ENCODE measurements at places on chromosomes 4 and X.
A peak's percentile ranks its signal among the peaks of the same experiment; 100 is the strongest.

- DNase-seq, result no peak
These were observed 735.4 kb downstream of the FSTL5 start for GRCh38 chr4:161428180-161428965.

DNA sequence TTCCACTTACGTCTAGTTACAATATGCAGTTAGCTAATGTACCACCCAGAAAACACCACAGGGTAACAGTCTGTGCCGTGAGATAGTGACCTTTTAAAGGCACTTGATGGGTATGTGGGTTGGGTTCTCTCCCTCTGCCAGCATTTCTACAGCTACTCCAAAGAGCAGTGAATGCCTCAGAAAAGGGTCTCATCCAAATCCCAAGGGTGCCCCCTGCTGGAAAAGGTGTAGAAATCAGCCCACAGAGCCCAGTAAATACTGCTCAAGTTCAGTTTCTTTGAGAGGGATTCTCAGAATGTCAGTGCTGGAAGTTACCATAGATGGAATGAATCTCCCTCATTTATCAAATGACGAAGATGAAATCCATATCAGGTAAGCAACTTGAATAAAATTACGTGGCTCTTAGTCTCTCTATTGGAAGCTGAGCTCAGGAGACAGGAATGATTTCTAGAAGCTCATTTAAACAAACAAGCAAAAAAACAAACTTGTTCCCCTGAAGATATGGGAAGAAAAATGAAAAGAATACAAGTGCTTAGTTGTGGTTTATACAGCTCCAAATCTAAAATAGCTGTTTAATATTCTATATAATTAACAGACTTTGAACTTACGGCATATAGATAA is 9.5 kb downstream of the RNF175 start:
- peak; percentile 51 for DNase-seq

GRCh38 chrX:154002215-154002719 is 17.4 kb downstream of the IRAK1 start:
- no peak for DNase-seq

- no peak for DNase-seq
These were observed 61.4 kb downstream of the PAPSS1 start for GRCh38 chr4:107658400-107659336.

DNA sequence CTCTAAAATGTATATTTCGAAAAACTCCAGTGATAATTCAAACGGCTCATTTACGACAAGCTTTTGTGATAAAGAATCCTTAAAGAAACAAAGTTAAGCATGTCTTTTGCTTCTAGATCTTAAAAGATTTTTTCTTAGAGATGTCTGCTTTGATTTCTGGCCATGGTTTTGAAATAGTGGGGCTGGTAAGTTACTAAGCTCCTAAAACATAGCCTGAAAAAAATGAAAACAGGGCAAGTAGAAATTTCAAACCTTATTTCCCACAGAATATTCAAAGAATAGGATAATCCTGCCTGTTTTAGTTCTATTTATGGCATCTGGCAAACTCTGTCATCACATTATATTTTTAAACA is 318.3 kb downstream of the ARHGAP24 start:
- DNase-seq, result no peak

DNA sequence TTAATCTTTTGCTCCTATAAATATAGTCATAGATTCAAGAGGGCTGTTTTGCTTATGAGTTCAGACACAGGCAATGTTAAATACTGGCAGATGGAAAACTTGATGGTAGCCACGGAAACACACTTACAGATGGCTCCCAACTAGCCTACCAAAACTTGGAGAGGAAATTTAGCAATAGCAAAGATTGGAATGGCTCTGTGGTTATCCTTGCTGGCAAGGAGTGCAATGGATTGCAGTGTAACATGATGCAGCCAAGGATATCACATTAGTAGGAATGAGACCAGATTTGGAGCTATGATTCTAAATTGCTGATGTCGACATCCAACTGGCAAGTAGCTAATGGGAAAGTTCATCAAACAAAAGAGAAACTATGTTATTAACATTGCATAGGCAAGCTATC is 791.0 kb upstream of the DIAPH2 start:
- no peak for DNase-seq

GRCh38 chr4:23084559-23085248 is 392.0 kb downstream of the GBA3 start:
- DNase-seq, result no peak

GRCh38 chr4:62544428-62544827 is 1344.3 kb downstream of the ADGRL3 start:
- DNase-seq, result no peak

DNA sequence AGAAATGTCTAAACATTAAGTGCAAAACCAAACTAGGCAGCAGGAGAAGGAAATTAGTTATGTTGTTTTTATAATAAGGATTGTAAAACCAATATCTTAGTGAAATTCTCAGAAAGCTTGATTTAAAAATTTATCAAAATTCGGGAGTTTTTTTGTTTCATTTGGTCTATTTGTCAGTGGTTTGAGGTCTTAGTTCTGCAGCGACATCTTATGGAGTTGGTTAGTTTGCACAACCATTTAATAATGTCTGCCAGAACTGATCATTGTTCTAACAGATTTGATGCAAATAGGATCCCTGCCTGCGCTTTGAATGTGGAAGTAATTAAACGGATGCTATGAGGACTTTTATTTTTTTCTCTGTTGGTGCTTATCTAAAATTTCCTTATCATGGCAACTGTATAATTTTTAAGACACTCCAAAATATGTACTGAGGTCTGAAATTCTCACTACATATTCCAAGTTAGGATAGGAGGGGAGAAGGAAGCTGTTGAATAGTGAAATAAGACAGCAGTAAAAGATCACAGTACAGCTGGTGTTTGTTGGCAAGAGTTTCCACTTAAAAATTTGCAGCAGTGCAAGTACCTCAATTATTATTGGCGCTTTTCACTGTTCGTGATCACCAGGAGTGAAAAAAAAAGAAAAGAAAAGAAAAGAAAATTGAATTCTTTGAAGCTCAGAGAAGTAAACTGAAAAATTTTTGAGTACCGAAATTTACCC is 2521.4 kb downstream of the ARAP2 start:
- no peak for DNase-seq

DNA sequence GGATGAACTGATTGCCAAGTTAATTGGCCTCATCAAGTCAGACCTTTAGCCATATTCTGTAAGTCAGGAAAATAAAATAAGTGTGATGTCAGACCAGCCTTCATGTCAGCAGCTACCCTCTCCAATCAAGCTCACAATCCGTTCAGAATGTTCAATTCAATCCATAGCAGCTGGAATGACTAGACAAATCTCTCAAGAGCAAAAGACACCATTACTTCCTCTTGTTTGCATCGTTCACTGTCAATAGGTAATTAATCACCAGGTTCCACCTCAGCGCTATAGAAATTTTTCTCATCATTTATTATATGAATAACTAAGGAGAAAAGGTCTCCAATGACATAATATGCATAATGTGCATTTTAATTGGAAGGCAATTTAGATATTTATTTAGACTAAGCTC is 321.0 kb upstream of the GRIA3 start:
- no peak for DNase-seq

DNA sequence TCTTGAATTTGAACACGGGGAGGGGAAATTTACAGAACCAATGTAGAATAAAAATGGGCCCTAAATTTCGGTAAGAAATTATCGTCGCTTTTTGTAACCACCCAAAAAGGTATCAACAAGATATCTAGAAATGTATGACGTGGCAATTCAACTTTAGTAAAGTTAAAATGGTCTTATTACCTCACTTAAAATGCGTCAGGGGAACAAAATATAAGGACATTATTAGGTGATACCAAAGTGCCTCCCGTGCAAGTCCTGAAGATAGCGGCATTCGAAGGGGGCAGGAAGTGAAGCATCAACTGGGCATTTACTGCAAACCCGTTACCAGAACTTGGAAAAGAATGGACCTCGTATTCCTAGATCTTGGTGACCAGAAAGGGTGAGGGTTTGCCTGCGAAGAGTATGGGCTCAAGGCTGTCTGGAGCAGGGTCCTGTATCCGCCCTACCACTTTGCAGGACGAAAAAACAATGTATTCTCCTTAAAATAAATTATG is 980 bp downstream of the AP1S2 start:
- no peak for DNase-seq

DNA sequence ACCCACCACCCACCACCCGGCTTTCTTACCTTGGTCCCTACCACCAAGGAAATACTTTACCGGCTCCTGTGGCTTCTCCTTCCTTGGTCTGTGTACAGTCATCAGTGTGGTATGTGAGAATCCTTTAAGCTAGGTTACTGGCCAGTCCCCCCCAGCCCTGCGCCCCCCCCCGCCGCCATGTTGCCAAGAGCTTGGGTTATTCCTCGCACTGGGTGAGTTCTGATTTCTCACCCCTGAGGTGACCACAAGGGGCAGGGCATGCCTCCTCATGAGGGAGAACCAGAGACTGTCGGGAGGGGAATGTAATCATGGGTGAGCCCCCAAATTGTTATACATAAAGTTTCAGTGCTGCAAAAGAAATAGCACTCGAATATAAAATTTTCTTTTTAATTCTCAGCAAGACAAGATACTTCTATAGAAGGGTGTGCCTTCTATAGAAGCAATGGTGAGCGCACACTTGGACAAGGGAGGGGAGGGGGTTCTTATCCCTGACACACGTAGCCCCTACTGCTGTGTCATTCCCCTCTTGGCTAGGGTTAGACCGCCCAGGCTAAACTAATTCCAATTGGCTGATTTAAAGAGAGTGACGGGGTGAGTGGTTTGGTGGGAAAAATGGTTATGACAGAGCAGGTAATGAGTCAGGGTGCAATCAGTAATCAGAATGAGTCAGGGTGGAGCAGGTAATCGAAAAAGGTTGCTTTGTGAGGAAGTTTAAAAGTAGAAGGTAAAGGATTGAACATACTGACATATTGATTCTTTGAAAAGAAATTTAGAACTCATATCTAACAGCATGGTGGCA is 133.2 kb downstream of the KDM6A start:
- DNase-seq, result no peak

DNA sequence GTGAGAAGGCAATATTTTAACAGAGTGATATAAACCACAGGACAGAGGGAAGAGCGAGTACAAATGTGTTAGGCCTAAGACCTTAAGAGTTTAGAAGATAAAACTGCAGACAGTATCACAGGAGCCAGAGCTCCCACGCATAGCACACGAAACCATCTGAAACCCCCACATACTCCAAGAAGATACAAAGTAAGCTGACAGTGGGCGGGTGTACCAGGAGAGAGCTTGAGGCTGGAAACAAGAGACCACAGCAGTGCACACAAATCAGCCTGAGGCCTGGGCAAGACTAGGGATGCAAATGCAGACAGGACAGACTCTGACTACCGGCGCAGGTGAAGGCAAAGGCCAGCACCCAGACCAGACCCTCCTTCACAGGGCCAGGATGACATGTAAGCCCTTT is 54.1 kb upstream of the ARHGAP24 start:
- no peak for DNase-seq

GRCh38 chrX:105738162-105738561 is 84.2 kb upstream of the NRK start:
- DNase-seq, result no peak

DNA sequence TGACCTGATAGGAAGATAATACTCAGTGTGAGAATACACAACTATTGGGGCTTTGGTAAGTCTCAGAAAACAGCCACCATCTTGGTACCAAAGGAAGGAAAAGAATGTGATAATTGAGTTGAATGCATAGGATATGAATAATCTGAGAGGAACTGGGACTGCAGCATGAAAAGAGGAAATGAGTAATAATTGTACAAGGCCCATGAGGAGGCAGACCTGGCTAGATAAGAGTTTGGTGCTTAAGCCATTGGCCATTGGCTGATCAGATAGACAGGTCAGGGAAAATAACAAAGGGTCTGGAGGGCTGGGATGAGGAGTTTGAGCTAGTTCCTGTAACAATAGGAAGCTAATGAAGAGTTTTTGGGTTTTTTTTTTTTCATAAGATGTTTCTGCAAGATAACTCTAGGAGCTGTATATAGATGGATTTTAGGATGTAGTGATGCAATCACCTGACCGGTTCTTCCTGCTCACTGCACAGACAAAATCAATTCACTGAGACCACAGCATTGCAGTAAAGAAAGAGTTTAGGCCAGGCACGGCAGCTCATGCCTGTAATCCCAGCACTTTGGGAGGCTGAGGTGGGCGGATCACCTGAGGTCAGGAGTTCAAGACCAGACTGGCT is 5.3 kb upstream of the TRMT2B start:
- DNase-seq, result no peak

DNA sequence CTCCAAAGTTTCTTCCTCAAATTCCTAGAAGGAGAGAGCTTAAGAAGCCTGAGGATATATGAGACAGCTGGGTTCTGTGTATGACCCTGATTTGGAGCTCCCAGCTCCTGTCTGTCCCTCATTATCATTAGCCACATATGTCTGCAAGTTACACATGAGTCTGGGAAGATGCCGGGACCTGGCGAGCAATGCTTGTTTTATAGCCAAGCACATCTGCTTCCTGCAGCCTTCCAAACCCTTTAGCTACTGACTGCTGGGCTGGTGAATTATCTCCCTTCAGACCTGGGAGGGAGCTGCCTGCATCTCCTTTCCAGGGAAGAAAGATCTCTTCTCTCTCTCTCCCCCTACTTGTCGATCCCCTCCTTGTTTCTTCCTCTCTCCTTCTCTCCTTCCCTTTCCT is 556.7 kb upstream of the BOD1L1 start:
- DNase-seq, result no peak

DNA sequence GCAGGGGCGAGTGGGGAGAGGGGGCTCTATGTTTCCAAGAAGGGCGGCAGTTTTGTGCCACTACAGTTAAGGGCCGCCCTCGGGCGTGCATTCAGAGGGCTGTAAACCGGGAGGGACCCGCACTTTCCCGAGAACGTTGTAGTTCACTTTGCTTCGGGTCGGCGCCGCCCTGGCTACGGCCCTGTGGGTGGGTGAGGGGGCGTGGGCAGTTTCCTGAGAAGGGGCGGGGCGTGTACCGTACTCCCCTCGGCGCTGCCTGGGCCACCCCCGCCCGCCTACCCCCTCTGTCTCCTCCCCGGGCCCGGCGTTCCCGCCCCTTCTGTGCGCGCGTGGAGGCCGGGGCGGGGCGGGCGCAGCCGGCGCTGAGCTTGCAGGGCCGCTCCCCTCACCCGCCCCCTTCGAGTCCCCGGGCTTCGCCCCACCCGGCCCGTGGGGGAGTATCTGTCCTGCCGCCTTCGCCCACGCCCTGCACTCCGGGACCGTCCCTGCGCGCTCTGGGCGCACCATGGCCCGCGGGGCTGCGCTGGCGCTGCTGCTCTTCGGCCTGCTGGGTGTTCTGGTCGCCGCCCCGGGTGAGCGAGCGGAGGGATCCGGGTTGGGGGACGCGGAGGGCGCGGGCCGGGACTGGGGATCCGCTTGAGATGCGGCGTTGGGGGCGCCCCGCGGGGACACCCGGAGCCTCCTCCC is at the start of gene CD99:
Gene CD99, plus strand, starts transcription at position 440 of the 687 bp plus-strand sequence. Its CDS starts 66 bp downstream, at position 506.
- DNase-seq, result peak; percentile 87

DNA sequence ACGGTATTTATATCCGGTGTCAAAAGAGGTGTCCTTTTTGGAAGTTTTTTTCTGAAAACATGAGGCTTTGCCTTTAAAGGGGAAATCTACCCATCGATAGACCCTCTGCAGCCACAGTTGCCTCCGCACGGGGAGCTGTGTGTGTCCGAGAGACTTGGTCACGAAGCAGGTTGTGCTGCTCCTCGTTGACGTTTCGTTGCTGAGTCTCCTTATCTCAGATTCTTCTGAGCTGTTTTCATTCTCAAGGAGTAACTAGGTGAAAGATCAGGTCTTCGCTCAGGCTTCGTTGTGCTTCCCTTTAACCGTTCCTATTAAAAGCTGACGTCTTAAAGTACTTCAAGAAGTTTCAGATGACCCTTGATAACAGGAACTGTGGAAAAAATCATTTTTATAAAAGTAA is 23.8 kb downstream of the TRMT44 start:
- DNase-seq, result no peak

GRCh38 chrX:109992203-109992602 is 10.7 kb upstream of the TMEM164 start:
- DNase-seq, result no peak

GRCh38 chrX:34659575-34659974 is 2.5 kb upstream of the TMEM47 start:
- no peak for DNase-seq
